ENCODE measurements at places on chromosomes 7 and 10.

DNA sequence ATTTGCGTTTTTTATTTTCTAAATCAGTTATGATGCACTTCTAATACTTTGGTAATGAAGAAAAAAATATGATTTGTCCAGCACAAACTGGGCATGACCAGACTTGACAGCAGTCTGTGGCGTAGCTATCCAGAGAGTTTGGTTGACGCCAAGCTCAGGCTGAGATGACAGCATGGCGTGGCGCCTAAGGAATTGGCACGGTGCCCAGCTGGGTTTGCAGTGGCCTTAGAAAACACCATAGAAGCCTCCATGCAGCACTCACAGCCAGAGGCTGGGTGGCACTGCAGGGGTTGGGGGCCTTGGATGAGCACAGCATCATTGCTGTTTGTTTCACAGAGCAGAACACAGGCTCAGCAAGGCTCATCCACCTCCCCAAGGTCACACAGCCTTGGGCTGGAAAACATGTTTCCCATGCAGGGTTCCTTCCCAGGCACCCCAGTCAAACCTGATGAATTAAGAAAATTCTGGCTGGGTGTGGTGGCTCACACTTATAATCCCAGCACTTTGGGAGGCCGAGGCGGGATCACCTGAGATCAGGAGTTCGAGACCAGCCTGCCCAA is 88.9 kb downstream of the GTF2IRD1 start:
- no peak for DNase-seq

DNA sequence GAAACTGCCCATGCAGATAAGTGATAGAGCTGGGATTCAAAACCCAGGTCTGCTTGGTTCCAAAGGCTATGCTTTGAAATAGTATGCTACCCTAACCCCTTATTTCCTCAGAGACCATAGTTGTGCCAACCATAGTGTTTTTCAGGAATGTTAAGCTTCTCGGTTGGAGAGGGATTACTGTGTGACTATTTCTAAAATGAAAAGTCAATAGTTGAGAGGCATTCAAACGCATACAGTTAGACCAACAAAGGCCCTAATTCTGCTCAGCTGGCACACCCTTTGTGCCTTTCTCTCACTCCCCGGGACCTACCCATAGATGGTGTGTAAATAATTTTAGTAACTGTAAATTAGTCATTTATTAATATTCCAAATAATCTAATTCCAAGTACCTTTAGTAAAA is 64.6 kb upstream of the RNF148 start:
- DNase-seq = no peak

- DNase-seq = no peak
Measured at GRCh38 chr7:116569737-116570136, 44.9 kb downstream of the CAV1 start.

GRCh38 chr7:142871260-142872105 is 14.1 kb downstream of the TRPV6 start:
- no peak for DNase-seq

- DNase-seq = no peak
Measured at GRCh38 chr10:52609071-52609470, 163.5 kb downstream of the MBL2 start.

DNA sequence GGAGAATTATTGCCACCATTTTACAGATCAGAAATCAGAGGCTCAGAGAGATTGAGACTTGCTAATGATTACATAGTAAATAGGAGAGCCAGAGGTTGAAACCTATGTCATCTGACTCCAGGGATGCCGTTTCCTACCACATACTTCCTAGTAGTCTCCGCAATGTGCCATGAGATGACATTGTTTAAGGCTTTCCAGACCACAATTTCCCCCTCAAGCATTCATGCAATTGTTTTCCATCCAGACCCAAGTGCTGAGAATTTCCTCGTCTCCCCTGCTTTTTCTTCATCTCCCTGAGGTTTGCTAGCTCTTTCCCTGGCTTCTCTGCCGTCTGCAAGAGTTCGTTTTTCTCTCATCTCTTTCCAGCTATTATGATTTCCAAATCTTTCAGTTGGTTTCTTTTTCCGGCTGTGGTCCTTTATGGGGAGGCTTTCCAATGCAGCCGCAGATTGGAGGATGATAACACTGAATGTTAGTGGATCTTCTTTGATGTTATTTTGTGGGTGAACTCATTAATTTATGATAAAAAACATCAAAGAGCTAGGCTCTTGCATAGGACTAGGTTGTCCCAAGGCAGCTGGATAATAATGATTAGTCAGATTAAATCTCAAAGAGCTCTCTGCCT is 6.9 kb upstream of the GOLGA7B start:
- DNase-seq = no peak

DNA sequence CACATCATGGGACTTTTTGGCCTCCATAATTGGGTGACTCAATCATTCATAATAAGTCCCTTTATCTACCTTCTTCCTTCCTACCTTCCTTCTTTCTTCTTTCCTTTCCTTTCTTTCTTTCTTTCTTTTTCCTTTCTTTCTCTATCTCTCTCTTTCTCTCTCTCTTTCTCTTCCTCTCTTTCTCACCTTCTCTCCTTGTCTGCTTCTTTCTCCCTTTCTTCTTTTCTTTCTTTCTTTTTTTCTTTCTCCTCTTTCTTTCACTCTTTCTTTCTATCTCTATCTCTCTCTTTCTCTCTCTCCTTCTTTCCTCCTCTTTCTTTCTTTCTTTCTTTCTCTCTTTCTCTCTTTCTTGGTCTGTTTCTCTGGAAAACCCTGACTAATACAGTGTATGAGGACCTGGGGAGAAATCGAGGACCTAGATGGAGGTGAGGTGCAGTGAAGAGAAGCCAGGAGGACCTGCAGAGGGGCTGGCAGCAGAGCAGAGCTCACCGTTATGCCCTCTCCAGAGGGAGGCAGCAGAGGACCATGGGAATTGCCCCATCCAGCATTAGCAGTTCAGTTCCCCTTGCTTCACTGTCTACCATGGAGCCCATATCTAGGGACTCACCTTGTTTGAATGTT is 52.7 kb upstream of the BTRC start:
- no peak for DNase-seq

- no peak for DNase-seq
Measured at GRCh38 chr7:106848851-106849442, 16.1 kb upstream of the PIK3CG start.

DNA sequence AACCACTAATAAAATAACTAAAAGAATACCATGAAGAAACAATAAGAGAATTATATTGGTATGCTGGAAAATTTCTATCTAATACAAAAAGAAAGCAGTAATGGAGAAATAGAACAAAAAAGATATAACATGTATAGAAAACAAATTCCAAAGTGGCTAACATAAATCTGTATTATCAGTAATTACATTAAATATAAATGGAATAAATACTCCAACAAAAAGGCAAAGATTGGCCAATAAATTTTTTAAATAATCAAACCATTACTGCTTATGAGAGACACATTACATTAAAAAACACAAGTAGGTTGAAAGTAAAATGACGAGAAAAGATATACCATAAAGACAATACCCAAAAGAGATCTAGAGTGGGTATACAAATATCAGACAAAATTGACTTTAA is 90.0 kb downstream of the ARHGAP22 start:
- no peak for DNase-seq

GRCh38 chr7:20507157-20507556 is 108.3 kb upstream of the ABCB5 start:
- no peak for DNase-seq

DNA sequence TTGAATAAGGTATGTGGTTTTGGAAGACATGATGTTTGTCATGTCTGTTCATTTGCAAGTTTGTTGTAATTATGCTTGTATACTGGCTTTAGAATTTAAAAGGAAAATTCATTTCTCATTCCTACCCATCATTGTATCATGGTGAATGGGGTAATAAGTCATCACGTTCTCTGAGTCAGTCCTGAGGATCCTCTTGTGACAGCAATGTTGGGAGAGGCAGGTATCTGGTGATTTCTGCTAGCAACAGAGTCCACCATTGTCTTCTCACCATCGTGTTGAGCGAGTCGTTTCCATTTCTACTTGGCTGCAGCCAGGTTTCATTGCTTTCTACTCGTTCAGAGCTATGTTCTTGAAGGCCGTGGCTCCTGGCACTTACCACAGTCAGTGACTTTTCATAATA is 16.3 kb downstream of the CUL1 start:
- no peak for DNase-seq

- DNase-seq = no peak
Measured at GRCh38 chr7:32871624-32872371, 19.8 kb downstream of the KBTBD2 start.
